ENCODE measurements at places on chromosomes 12 and 14.

DNA sequence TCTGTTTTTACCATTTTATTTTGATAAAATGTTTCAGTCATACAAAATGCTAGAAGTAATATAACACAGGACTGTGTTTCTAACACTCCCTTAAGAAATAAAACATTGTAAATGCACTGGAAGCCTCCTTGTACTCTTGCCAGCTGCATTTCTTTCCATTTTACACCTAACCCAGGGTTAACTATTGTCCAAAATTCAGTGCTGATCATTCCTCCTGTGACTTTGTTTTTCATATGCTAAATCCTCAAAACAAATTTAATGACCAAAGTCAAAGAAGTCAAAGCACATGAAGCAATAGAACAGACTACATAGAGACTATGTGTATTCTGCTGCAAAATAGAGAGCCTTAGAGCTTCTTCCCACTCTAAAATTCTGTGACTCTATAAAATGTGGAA lies 420.3 kb upstream of the PRICKLE1 start:
- DNase-seq: no peak

DNA sequence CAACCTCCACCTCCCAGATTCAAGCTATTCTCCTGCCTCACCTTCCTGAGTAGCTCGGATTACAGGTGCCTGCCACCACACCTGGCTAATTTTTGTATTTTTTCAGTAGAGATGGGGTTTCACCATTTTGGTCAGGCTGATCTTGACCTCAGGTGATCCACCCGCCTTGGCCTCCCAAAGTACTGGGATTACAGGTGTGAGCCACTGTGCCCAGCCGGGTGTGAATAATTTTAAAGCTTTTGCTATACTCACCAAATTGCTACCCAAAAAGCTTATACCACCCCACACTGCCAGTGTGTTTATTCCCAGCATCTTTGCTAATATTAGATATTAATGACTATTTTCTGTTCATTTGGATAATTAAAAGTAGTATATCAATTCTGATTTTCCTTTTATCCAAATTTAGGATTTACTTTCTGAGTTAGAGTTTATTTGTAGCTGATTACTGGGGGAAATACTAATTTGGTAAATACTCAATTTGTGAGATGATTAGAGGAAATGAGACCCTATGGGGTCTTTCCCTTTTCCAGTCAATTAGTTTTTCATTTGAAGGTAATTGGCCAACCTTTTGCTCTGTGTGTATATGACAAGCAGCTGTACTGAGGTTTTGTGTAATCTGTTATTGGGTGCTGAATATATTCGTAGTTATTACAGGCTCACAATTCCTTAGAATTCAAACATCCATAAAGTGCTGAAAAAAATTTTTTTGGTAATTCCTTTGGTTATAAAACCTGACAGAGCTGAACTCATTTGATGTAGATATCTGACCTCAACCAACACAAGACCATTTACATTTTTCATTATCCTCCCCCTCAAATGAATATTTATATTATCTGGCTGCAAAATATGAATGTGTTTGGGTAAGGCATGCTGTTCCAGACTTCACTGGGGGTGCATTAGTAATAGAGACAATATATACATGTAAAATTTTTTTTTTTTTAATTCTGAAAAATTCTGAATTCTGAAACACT lies 73.6 kb downstream of the ANO6 start:
- DNase-seq: no peak

DNA sequence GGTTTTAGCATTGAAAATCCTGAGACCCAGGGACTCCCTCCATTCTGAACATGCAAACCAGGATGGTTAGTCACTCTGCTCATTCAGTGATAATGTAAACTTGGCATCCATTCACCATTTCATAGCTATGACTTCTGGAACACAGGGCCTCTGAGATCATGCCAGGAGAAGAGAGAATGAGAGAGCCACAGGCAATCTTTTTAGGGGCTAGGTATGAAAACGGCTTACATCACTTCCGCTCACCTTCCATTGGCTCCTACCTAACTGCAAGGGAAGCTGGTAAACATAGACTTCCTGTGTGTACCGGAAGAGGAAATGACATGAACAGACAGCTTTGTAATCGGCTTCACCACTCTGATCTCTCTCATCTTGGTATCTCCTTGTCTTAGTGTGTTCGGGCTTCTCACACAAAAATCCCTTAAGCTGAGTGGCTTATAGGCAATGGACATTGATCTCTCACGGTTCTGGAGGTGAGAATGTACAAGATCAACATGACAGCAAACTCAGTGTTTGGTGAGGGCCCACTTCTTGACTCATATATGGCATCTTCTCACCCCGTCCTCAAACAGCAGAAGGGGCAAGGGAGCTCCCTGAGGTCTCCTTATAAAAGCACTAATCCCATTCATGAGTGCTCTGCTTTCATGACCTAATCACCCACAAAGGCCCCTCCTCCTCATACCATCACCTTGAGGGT lies 465.9 kb upstream of the TBX3 start:
- DNase-seq: no peak

- DNase-seq: no peak
These were observed 37.0 kb upstream of the NT5DC3 start for GRCh38 chr12:103877934-103878510.

GRCh38 chr12:1858456-1858855 lies 38.1 kb downstream of the LRTM2 start:
- DNase-seq: no peak

GRCh38 chr12:20716985-20717384 lies 21.9 kb downstream of the SLCO1C1 start:
- no peak for DNase-seq

- DNase-seq: no peak
These were observed 111.9 kb downstream of the FOXN3 start for GRCh38 chr14:89304972-89305703.

- no peak for DNase-seq
These were observed 51.3 kb downstream of the RMST start for GRCh38 chr12:97513950-97514349.

DNA sequence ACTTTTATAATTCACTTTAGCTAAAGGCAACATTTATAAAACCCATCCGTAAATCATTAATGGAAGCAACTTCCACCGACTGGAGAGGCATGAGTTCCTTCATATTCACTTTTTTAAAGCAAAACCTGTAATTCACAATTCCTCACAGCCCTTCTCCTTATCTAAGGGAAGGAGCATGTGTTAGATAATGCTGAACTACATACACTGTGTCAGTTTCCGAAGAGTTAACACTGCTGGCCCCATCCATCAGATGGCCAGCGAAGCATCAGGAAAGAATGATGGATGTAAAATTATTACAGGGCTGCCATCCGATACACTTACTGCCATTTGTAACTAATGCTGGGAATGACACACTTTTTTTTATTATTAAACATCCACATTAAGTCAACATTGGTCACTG lies 392.8 kb downstream of the SOX5 start:
- DNase-seq: no peak

DNA sequence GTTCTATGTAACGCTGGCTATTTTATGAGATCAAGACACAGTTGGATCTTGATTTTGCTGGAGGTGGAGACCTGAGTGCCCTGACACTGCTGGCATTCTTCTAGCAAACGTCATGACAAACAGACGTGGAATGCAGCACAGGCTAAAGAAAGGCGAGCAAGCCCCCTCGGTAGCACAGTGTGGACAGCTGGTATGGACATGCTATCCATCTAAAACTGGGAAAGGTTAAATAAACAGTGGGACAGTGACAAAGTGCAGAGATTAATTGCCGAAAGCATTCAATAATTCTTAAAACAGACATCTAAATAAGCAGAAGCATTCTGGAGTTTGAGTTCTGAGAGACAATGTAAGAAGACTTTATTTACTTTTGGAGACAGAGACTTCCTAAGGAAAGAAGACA lies 237.2 kb downstream of the FBXL14 start:
- no peak for DNase-seq

- DNase-seq: no peak
These were observed 20.6 kb downstream of the LTBP2 start for GRCh38 chr14:74591394-74591793.

DNA sequence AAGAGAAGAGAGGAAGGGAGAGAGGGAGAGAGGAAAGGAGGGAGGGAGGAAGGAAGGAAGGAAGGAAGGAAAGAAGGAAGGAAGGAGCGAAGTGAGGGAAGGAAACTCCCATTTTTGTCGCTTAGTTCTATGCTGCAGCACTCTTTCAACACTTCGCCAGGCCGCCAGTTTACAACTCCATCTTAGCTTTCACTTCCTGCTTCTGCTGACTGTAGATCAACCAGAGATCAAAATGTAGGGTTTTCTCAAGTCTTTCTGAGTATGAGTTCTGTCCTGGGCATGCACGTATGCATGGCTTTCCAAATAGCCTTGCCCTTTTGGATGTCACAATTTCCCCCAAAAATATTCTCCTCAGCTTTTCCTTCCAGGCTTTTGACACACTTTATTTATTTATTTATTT lies 723.4 kb downstream of the TRHDE start:
- DNase-seq: no peak

- DNase-seq: no peak
These were observed 99.6 kb downstream of the ANO6 start for GRCh38 chr12:45315462-45315861.

GRCh38 chr12:115102450-115102849 lies 418.5 kb upstream of the TBX3 start:
- no peak for DNase-seq

DNA sequence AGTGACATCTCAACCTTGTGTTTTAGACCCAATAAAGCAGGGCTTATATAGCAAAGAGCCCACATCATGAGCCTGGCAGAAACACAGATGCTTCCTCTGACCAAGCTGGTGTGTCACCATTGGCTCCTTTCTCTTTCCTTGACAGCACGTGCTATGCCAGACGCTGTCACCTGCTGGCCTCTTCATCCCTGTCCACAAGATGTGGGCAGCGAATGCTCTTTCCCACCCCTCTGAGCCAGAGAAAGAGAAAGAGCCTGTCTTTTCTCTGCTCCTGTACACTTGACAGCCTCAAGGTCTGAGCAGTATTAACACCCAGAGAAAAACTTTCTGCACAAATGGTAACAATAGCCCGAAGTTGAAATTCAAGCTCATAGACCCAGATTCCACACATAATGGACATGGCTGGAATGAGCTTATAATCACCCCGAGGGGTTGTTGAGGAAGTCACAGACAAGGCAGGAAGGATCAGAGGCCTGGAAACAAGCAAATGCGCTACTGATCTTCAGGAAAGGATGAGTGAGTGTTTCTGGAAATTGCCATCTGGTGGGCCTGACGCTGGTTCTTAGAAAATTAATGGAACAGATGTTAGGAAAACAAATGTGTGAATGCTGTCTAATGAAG lies 8.9 kb downstream of the TGFB3 start:
- no peak for DNase-seq

DNA sequence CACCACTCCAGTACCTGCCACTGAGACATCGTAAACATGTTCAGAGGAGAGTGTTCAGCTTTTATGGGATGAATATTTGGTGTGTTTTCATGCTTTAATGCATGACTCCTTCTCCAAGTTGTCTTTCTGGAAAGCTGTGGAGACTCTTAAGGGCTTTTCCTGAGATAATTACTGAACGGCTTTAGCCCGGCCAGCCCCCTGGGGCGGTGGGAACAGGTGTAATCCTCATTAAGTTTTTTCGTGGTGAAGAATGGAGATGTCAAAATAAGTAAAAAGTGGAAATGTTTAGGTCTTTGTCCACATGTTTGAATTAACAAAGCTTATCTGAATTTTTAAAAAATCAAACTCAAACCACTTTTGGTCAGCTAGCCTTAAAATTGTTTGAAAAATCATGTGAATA lies 1.5 kb downstream of the SYNE2 start:
- no peak for DNase-seq

DNA sequence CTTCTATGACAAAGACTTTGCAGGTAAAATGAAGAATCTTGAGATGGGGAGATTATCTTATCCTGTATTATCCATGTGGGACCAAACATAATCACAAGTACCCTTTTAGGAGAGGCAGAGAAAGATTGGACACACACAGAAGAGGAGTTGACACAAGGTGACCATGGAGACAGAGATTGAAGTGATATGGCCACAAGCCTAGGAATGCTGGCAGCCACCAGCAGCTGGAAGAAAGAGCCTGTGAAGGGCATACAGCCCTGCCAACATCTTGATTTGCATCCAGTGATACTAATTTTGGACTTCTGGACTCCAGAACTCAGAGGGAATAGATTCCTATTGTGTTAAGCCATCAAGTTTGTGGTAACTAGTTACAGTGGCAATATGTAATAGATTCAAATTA lies 78.1 kb downstream of the RPS29 start:
- DNase-seq: no peak

DNA sequence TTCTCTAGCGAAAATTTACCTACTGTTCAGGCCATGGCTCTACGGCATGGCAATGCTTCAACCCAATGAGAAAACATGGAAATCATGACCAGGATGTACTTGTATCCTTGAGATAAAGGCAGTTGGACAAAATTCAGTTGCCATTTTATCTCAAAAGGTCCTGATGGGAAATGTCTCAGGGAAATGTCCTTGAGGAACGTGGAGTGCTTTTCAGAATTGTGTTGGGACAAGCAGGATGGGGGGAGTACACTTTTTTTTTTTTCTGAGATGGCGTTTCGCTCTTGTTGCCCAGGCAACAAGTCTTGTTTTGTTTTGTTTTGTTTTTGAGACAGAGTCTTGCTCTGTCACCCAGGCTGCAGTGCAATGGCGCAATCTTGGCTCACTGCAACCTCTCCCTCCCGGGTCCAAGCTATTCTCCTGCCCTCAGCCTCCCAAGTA lies 86.8 kb upstream of the EIF5 start:
- DNase-seq: no peak

All from posterior vena cava (tissue), 2 donors.